ENCODE measurements at places on chromosomes 5 and 9.

DNA sequence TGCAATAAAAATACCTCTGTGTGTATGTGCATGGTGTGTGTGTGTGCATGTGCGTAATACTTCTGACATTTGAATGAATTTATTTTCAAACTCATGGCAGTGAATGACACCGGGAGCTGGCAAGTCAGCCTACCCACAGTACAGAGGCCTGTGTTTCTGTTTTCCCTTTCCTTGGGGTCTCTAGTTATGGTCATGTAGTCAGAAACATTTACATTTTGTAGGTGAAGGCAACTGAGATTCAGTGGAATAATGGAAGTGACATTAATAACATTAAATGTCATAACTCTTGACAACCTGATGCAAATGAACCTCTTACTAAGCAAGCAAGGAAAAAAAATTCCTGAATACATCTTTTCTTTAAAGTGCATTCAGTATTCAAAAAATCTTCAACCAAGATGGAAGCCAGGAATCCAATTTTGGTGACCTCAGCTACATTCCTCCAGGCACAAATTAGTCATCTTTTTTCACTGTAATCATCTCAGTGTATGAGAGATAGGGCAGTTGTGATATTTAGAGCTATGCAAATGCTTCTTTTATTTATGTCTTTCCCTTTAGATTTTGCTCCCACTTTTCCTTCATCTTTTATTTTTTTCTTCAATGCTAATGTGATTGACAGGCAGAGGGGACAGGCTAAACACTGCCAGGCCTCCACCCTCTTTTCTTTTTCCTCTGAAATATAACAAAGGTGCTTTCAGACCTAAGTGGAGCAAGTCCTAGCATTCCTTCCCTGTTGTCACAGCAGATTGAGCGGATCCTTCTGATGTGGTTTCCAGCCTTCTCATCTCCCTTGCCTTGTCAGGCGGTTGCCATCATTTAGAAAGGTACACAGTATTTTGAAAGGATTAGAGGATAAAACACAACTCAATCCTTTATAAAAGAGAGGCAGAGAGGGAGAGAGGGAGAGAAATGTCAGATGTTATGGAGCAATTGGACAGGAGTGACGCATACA lies 569.8 kb upstream of the ADAMTS16 start:
- DNase-seq: no peak

GRCh38 chr5:22431840-22432239 lies 421.3 kb downstream of the CDH12 start:
- no peak for DNase-seq

GRCh38 chr9:119365291-119366027 lies 3.8 kb downstream of the BRINP1 start:
- DNase-seq: peak; percentile 23

GRCh38 chr9:92711844-92712243 lies 41.9 kb upstream of the IPPK start:
- no peak for DNase-seq

DNA sequence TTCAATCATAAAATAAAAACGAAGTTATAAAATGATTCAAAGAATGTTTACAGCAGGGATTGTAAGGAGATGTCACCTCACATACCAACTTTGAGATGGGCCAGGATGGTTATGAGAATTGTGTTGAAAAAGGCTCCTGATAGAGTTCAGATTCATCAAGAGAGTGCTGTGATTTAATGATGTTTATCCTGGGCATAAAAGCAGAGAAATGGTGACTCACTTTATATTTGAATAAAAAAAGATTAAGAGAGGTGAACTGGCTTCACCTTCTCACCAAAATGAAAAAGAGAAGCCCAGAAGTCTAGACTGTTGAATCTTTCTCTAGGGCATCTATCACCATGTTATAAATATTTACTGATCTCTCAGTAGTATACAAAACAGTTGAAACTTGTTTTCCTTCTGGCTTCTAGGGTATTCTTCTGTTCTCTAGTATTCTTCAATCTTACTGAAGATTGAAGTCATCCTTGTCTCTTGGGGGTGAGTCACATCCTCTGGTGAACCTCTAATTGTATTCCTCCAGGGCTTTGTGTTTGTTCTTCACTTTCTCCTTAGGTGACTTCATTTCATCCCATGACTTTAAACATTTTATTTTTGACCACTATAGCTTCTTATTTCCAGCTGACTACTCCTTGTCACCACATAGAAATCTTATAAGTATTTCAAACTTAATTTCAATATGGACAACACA lies 1237.3 kb upstream of the C9orf72 start:
- no peak for DNase-seq

- DNase-seq: no peak
Measured at GRCh38 chr9:37406603-37407401, 15.7 kb upstream of the GRHPR start.

- peak; percentile 78 for DNase-seq
Measured at GRCh38 chr9:76912636-76913275, 6.8 kb upstream of the PRUNE2 start.

- peak; percentile 71 for DNase-seq
Measured at GRCh38 chr5:83956386-83956785, 235.7 kb upstream of the HAPLN1 start.

DNA sequence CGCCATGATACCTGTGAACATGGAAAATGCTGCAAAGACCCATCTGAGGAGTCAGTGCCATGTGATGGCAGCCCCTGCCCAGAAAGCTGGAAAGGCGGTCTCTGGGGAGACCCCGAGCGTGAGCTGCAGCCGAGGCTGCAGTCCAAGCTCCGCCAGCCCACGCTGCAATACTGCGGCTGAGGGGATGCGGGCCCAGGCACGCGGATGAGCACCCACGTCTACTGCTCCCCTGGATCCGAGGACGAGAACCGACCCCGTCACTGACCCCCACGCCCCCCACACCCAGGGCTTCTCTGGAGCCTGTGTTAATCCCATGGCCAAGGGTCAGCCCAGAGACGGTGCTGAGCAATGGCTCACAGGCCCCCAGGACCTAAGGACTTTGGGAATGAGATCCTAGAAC lies 32.4 kb downstream of the SLC12A7 start:
- DNase-seq: no peak

GRCh38 chr9:89969156-89969675 lies 364.4 kb downstream of the GADD45G start:
- DNase-seq: peak; percentile 30

DNA sequence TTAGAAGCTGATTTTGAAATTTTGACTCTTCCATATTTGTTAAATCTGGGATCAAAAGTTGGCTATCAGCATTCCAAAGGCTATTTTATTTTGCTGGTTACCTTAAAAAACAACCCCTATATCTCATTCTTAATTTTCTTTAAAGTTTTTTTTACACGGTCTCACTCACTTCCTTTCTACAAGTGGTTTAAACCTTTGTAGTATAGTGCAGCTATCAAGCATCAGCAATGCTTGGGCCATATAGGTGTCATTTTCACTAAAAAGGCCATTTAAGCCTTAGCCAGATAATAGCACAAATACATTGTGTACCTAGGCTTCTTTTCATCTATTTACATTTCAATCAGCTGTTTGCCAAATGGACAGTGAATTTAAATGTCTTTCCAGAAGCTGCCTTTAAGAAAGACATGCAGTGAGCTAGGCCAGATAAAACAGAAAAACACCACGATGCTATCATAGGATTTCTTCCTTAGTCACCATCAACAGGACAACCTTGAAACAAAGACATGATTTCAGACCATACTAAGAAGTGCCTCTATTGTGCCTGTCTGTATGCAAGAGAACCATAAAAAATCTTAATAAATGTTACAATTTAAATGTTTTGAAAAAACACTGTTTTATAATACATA lies 104.2 kb downstream of the RAPGEF6 start:
- DNase-seq: no peak

- DNase-seq: peak; percentile 14
Measured at GRCh38 chr5:144460600-144460999, 289.9 kb downstream of the KCTD16 start.

DNA sequence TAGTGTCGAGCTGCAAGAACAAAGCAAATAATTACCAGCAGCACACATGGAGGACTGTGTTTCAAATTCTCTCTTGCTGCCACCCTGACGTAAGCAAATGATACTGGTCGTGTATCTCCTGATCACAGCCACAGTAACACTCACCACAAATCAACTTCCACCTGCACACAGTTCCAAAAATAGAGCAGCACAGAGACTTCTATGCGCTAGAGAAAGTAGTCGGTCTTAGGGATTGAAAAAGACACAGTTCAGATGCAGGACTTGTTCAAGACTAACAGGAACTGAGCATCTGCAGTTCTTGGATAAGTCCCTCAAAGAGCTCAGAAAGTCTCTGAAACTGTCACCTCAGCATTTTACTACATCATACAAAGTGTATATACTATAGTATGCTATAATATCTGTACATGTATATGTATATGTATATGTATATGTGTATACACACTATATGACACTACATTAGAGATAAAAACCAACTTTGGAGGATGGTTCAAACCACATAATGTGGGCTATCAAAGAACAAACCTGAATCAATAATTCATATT lies 279.0 kb downstream of the GLIS3 start:
- DNase-seq: no peak

DNA sequence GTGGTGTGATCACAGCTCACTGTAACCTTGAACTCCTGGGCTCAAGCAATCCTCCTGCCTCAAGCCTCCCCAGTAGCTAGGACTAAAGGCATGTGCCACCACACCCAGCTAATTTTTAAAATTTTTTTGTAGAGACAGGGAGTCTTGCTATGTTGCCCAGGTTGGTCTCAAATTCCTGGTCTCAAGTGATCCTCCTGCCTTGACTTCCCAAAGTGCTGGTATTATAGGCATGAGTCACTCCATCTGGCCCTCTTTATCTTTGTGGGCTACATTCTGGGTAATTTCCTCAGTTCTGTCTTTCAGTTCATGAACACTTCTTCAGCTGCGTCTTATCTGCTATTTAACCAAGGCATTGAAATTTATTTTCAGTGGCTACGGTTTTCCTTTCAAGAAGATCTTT lies 196.6 kb upstream of the IER5L start:
- no peak for DNase-seq

DNA sequence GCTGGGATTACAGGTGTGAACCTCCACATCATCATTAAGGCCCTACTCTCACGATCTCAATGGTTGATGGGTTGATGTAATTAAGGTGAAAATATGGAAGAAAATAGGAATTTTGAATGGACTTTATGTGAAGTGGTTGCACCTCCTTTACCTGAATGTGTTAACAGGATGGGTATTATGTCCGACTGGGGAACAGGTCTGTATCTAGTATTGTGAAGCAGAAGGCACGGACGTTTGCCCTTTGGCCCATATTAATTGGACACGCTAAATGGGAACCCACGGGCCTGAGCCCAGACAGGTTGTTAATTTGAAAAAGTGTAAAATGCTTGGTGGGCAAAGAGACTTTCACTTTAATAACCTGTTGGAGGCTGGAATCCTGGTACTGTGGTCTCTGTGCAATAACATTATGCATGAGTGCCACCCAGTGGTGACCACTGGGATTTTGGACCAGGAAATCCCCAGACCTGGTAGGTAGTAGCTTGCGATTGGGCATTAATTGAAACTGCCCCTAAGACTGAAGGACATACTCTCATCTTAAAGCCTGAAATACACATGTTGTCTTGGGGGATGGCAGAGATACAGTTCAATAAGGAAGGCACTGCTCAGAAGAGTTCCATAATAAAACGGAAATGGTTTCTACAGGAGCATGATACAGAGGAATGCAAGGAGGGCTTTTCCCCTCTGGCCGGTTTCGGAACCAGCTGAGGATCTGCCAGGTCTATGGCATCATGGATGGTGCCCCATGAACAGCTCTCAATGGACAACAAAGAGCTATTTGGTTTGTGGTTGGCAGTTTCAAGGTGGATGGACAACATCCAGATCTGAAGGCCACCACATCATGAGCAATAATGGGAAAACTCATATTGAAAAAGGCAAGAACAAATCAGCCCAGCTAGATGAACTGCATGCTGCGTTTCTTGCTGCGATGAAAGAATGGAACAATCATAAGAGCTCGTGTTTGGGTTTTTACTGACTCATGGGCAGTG lies 26.2 kb upstream of the BICD2 start:
- DNase-seq: peak; percentile 79

- DNase-seq: no peak
Measured at GRCh38 chr5:158510479-158510878, 589.2 kb downstream of the EBF1 start.

- no peak for DNase-seq
Measured at GRCh38 chr9:215631-216155, 1.0 kb downstream of the DOCK8 start.

- no peak for DNase-seq
Measured at GRCh38 chr9:94804316-94804715, 77.8 kb downstream of the AOPEP start.

DNA sequence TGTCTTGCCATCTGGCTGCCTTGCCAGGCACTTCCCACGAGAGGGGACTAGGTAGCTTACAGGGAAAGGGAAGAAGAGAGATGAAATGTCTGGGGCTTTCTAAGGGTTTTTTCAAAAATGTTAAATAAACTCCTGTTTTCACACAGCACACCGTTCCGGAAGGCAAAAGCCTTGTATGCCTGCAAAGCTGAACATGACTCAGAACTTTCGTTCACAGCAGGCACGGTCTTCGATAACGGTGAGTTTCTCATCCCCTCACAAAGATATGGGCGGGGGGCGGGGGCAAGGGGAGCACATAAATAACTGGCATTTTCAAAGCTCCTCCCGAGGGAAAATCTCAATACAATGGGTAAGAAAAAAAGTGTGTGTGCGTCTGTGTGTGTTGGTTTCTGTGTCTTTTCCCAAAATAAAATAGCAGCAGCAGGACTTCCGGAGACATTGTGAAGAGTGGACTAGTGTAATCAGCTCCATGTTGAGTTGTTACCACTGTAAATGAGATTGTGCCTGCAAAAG lies 189.6 kb downstream of the NR3C1 start:
- no peak for DNase-seq

- DNase-seq: no peak
Measured at GRCh38 chr9:132728497-132728896, 58.2 kb downstream of the GTF3C4 start.

- no peak for DNase-seq
Measured at GRCh38 chr9:38732885-38733284, 13.0 kb upstream of the FAM240B start.

- DNase-seq: peak; percentile 30
Measured at GRCh38 chr5:96936431-96937320, 796 bp downstream of the LNPEP start.

- DNase-seq: peak; percentile 23
Measured at GRCh38 chr5:88251048-88251711, 17.5 kb downstream of the TMEM161B start.

DNA sequence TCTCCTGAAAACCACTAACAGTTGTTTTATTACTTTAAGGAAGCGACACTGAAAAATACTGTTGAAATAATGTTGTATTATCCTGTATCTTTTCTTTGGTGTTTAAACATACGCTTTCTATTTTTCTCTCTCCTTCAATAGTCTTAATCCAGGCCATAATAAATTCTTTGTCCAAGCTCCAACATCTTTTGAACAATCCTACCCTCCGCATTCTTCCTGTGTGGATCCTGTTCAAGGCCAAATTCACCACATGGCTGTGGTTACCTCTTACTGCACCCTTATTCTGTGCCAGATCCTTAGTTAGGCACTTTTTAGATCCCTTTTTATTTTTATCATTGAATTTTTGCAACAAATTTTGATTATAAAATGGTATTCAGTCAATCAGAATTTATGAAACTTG lies 1691.5 kb downstream of the MAT2B start:
- DNase-seq: no peak

All from EH (cell line).